T-cell (primary cell): ENCODE measurements at places on chromosomes 7 and 10.

DNA sequence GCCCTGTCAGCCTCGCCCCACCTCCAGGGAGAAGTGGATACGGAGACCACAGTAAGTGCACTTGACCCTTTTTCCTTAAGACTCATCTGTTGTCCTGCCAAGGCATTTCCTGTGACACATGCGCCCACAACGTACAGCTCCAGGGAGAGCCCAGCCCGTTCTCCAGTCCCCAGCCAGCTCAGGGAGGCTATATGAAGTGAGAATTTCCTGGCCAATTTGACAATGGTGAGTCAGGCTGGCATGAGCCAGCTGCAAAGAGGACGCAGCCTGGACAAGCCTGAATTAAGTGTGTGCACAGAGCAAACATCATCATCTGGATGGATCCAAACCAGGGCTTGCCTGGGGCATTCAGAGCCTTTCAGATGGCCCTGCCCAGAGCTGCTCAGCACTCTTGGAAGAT is 244.8 kb downstream of the KCNMA1 start:
- H3K36me3 ChIP-seq = no peaks in the 10 kb centered on the region
- no peaks in the 10 kb centered on the region for H3K4me1 ChIP-seq
- DNase-seq = no peak
- no peak overlapping the region for H3K4me3 ChIP-seq

DNA sequence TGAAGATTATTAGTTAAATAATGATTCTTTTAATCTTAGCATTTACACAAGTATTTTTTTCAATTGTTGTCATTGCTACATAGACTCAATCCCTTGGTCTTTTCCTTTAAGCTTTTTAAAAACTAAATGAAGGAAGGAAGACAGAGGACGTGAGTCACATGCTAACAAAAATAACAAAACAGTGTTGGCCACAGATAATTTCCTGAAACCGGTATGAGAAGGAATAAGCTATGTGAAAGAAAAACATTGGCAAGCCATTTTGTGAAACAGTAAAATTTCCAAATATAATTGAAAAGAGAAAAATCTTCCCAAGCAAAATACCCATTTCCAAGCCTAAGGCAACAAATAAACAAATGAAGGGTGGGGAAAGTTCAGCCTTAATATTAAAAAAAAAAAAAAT is 223.0 kb downstream of the AHR start:
- H3K36me3 ChIP-seq = no peaks in the 10 kb centered on the region
- no peak overlapping the region for H3K4me3 ChIP-seq
- H3K27me3 ChIP-seq = no peaks in the 10 kb centered on the region
- no peaks in the 10 kb centered on the region for H3K4me1 ChIP-seq
- no peak overlapping the region for H3K27ac ChIP-seq
- no peak for DNase-seq

DNA sequence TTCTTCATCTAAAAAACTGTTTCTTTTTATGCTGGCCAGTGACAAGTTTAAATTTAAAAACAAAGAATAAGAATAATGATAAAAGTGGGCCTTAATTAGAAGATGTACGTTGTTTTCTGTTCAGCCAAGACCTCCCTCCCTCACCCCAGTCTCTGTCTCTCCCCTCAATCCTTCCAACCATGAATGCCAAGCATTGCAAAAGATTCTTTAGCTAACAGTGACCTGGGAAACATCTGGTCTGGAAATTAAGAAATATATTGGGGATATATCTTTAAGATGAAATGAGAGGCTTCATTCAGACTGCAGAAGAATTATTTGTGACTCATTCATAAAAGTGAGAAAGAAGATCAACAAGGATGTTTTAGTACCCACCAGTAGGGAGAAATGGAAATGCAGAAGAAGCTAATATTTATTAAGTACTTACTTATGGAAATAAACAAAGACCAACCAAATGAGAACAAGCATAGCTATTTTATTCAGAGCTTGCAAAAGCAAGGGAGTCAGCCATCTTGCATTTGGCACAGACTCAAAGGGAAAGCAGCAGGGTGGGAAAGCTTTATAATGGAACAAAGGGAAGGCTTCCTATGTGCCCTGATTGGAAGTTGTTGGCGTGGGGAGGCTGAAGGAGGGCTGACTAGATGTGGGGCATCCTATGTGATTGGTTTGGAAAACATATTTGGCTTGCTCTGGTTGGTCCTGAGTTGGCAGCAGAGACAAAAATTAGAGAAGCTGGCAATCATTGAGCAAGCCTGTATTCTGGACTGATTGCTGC is 595.4 kb upstream of the GHITM start:
- H3K27ac ChIP-seq = no peak overlapping the region
- DNase-seq = no peak
- no peak overlapping the region for H3K4me3 ChIP-seq
- H3K4me1 ChIP-seq = no peaks in the 10 kb centered on the region
- H3K27me3 ChIP-seq = no peaks in the 10 kb centered on the region

- H3K4me1 ChIP-seq = peaks cover 18% of the 10 kb centered on the region
- peak overlapping the region; percentile 89 for H3K27ac ChIP-seq
- peak overlapping the region; percentile 94 for H3K4me3 ChIP-seq
- DNase-seq = no peak
- no peaks in the 10 kb centered on the region for H3K27me3 ChIP-seq
Observed at GRCh38 chr10:88989824-88990383, 694 bp upstream of the FAS start.

DNA sequence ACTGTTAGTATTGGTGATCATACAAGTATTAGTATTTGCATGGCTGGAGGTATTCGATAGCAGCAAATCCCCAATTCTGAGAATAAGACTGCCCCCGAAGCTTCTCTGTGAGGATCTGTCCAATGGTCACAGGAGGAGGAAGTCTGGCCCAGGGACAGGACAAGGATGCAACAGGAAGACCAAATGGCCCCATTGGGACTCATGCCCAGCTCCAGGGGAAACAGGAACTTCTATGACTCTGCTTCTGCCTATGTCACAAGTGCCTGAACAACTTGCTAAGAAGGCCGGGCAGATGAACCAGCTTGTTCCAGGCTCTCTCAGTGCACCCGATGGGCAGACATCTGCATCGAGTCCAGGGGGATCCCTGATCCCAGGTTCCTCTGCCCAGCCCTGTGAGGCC is 172.0 kb upstream of the GRB10 start:
- no peak overlapping the region for H3K4me3 ChIP-seq
- no peaks in the 10 kb centered on the region for H3K4me1 ChIP-seq
- H3K27ac ChIP-seq = no peak overlapping the region
- no peak for DNase-seq
- no peaks in the 10 kb centered on the region for H3K36me3 ChIP-seq
- H3K27me3 ChIP-seq = no peaks in the 10 kb centered on the region
